Activated T-helper 2 cell treated with anti-CD3 and anti-CD28 coated beads, Interferon-gamma antibody, Interleukin-2, Interleukin-4, amounts not matched to agents 10 μg/mL and 5 μg/mL and 100 μg/mL, durations not matched to agents 14 hours and 24 hours and 36 hours (primary cell): ENCODE measurements at places on chromosomes 5 and 9. TPM values are rescaled to one million over a fixed set of nuclear protein-coding genes. Genes with fewer than 3 reads are reported as not detected.

Gene PCDHGB6
- 0.21 and 0.34 TPM in 2 replicates for total RNA-seq

Gene F12
- total RNA-seq, result 3.5 and 5.8 TPM in 2 replicates

- H3K4me3 ChIP-seq, result no peak overlapping the region
- peaks cover 4% of the 10 kb centered on the region for H3K4me1 ChIP-seq
- H3K36me3 ChIP-seq, result no peaks in the 10 kb centered on the region
- H3K27me3 ChIP-seq, result peaks cover 15% of the 10 kb centered on the region
- DNase-seq, result no peak
These were observed 56.7 kb downstream of the SAXO1 start for GRCh38 chr9:18976221-18976708.

GRCh38 chr9:37406603-37407401 lies 15.7 kb upstream of the GRHPR start:
- H3K36me3 ChIP-seq, result no peaks in the 10 kb centered on the region
- H3K27me3 ChIP-seq, result peaks cover 2% of the 10 kb centered on the region
- no peak overlapping the region for H3K27ac ChIP-seq

GRCh38 chr5:172798422-172799215 lies 27.6 kb upstream of the DUSP1 start:
- no peaks in the 10 kb centered on the region for H3K27me3 ChIP-seq
- H3K36me3 ChIP-seq, result no peaks in the 10 kb centered on the region
- no peak overlapping the region for H3K27ac ChIP-seq
- H3K4me1 ChIP-seq, result peaks cover 8% of the 10 kb centered on the region
- H3K4me3 ChIP-seq, result no peak overlapping the region

DNA sequence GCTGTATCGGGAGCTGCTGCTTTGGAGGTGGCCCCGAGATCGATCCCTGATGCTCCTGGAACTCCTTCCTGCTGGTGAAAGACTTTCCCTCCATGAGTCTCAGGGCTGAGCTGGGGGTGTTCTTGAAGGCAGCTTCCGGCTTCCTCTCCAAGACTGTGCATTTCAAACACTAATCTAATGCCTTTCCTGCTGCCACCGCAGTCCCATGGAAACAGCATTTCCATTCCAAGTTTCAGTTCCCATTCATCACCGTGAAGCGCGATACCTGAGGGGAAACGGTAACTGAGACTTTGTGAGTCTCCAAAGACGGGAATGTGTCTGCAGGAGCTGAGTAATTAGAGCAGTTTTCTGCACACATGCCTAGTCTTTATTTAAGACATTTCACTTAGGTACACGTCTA lies 230.1 kb downstream of the PAX5 start:
- H3K4me1 ChIP-seq, result no peaks in the 10 kb centered on the region
- no peak overlapping the region for H3K4me3 ChIP-seq
- peaks cover 5% of the 10 kb centered on the region for H3K27me3 ChIP-seq

- no peaks in the 10 kb centered on the region for H3K4me1 ChIP-seq
- no peak overlapping the region for H3K4me3 ChIP-seq
- no peak for DNase-seq
- H3K36me3 ChIP-seq, result no peaks in the 10 kb centered on the region
- no peak overlapping the region for H3K27ac ChIP-seq
These were observed 41.3 kb downstream of the ADAMTS6 start for GRCh38 chr5:65440456-65440855.

GRCh38 chr5:88389338-88390095 lies 120.9 kb upstream of the TMEM161B start:
- peaks cover 1% of the 10 kb centered on the region for H3K27me3 ChIP-seq
- no peak overlapping the region for H3K4me3 ChIP-seq
- H3K36me3 ChIP-seq, result no peaks in the 10 kb centered on the region
- H3K4me1 ChIP-seq, result no peaks in the 10 kb centered on the region
- no peak for DNase-seq

DNA sequence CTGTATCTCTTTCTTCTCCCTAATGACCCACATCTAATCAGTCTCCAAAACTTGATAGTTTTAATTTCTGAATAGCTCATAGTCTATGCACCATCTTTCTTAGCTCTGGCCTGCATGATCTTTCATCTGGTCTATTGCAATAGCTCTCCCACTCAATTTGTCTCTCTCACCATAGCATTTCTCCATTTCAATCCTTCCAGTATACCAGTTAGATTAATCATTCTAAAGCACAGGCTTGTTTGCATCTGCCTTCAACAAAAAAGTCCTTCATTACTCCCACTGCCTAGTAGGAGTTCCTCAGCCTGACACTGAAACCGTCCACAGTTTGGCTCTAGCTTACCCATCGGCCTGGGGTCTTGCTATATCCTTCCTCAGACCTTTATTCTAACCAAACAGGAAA lies 344.9 kb downstream of the ENC1 start:
- H3K27me3 ChIP-seq, result peaks cover 5% of the 10 kb centered on the region
- H3K36me3 ChIP-seq, result no peaks in the 10 kb centered on the region
- H3K4me3 ChIP-seq, result no peak overlapping the region
- no peaks in the 10 kb centered on the region for H3K4me1 ChIP-seq
